ENCODE measurements at places on chromosomes 7 and 10. TPM values are rescaled to one million over a fixed set of nuclear protein-coding genes. Genes with fewer than 3 reads are reported as not detected.

DNA sequence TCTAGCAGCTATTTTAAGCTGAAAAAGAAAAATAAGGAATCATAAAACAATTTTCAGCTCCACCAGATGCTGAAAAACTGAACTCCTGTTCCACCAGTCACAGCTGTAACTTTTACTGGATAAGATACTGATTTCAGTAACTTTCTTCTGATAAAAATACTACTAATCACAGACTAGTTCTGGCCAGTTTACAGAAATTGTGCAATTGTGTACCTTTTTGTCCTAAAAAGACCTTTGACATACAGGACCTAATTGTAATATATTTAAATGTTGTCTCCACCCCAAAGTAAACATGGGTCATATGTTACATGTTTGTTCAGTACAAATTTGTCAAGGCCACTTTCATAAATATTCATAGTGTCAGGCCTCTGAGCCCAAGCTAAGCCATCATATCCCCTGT lies 27.1 kb upstream of the PIP start:
- no peak for DNase-seq

DNA sequence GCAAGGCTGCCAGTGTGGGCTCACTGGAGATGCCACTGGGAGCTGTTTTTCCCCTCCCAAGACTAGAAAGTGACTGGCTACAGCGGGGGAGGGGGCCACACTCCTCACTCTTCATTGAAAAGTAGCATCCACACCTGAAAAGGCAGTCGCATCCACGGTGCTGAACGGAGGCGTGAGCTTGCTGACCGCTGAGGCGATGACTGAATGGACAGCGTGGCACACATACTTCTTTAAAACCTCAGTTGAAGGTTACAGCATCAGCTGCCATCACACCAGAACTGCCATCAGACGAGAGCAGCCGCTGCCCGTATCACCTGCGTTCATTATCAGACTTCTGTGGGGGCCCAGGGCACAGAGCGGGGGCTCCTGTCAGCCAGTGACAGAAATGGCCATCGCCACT lies 327.2 kb downstream of the DNAJB6 start:
- no peak for DNase-seq

GRCh38 chr10:53702489-53702888 lies 929.9 kb upstream of the MBL2 start:
- no peak for DNase-seq

GRCh38 chr10:51364674-51365073 lies 290.4 kb downstream of the PRKG1 start:
- no peak for DNase-seq

GRCh38 chr10:5040781-5041470 lies 37.3 kb upstream of the AKR1C2 start:
- DNase-seq = no peak

- no peak for DNase-seq
Measured at GRCh38 chr7:141697211-141697871, 4.6 kb downstream of the DENND11 start.

DNA sequence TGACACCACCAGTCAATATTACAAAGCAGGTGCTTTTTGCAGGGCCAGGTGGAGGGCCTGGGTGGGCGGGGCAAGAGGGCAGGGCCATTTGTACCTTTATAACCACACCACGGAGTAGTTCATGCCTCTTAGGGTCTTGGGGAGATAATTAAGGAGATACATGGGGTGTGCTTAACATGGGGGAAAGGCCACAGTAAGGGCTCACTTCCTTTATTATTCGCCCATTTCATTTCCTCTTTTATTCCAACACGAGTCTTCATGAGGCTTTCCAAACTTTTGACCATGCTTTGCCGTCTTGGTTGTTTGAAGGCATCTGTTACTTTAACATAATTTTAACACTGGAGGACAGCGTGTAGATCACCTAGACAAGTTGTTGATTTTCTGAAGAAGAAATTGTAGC lies 33.3 kb upstream of the LYZL2 start:
- no peak for DNase-seq

- no peak for DNase-seq
Measured at GRCh38 chr7:137820677-137821420, 25.9 kb downstream of the DGKI start.

DNA sequence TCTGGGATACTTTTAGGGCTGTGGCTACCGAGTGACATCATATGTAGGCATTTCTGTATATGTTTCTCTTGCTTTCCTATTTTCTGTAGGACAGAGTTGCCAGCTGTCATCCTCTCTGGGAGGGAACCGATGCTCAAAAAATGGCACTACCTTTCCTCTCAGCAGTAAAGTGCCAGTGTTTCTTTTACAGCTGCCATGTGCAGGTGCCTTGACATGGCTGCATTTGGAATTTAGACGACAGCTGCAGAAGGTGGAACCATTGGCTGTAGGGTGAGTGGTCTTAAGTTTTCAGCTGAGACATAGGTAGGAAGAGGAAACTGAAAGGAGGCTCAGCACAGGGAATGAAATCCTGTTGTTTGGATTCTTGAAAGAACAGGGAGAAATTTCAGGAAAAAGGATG lies 20.2 kb upstream of the RPA3 start:
- DNase-seq = no peak

- no peak for DNase-seq
Measured at GRCh38 chr7:155879592-155879991, 67.3 kb upstream of the SHH start.

The RGR gene
- not detected for total RNA-seq

The LIPJ gene
- not detected for total RNA-seq

The FFAR4 gene
- 17.1 TPM for total RNA-seq

The PIK3AP1 gene
- 42.6 TPM for total RNA-seq

The FZD8 gene
- 9.4 TPM for total RNA-seq

The PDGFA gene
- 87.8 TPM for total RNA-seq

Data from transverse colon (tissue), 4 donors.